Activated naive CD4-positive, alpha-beta T cell treated with anti-CD3 and anti-CD28 coated beads for 36 hours (primary cell): ENCODE measurements at places on chromosomes 11 and 22.

- DNase-seq: no peak
These were observed 60.0 kb downstream of the OTOG start for GRCh38 chr11:17607083-17607429.

DNA sequence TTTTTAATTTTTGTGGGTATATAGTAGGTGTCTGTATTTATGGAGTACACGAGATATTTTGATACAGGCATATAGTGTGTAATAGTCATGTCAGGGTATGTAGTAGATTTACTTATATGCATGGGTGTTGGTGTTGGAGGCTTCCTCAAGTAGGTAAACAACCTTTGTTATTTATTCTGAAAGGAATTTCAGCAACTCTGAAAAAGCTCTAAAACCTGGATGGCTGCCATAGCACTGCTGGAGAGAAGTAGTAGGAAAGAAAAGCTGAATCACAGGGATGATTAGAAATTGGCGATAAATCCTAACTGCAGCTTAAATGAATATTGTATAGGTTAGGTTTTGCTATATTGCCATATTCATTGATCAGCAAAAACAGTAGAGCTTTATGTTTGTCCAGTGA lies 44.4 kb upstream of the ST14 start:
- no peak for DNase-seq

- DNase-seq: no peak
These were observed 35.9 kb downstream of the EFCAB6 start for GRCh38 chr22:43776081-43776670.

DNA sequence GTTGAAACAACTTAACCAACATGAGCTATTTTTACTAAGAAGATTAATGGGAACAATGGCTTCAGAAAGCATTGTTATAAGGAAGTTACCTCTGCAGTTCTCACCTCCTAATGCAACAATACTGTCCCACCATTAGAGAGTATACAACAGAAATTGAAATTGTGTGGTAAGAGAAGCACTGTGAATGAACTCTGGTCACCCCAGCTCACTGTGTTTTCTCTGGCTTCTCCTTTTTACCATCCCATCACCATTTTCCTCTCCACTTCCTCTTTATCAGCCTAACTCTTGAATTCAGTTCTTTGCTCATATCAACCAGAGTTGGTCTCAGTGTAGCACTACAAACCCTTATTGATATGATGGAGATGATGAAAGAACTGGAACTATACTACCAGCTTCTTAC lies 138.0 kb upstream of the POU2AF2 start:
- DNase-seq: no peak

- peak; percentile 90 for DNase-seq
These were observed 48.2 kb downstream of the MORC2 start for GRCh38 chr22:30920407-30920806.

DNA sequence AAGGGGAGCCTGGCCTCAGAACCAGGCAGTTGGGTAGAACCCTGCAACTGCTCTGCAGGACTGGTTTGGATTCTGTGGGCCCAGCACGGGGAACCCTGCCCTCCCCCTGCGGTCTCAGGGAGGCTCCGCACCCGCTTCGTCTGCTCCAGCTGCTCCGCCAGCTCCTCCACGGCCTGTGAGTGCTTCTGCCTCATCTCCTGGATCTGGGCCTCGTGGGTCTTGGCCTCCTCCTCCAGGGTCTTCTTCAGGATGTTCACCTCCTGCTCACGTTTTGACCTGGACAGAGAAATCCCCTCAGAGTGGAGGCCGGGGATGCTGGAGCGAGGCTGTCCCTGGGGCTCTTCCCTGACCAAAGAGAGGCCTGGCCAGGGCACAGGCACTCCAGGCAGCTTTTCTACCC lies 41.9 kb downstream of the APOL1 start:
- DNase-seq: no peak

DNA sequence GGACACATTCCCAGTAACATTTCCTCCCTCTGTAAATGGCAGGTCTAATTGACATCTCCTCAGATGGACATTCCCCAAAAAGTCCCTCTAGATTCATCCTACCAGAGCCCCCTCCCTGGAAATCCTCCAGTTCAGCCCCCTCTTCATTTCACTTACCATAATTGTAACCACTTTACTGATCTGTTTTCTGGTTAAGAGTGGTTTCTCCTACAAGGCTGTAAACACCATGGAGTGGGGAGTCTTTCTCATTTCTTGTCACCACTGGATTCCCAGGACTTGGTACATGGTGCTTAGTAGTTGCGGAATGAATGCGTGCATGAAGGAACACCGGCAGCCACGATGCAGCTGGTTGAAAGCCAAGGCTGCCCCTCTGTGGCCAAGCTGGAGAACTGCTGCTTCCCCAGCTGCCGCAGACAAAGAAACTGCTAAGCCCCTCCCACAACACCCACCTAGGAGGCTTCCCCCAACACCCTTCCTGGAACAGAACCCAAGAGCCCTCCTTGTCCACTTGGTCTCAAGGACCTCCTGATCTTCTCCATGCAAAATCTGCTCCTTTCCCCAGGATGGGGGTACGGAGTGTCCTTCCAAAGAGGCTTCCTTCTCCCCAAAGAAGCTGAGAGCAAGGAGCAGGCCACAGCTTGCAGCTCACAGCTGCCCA lies 18.6 kb upstream of the SCARF2 start:
- DNase-seq: peak; percentile 84

GRCh38 chr11:62536301-62536957 lies 10.2 kb downstream of the AHNAK start:
- no peak for DNase-seq

DNA sequence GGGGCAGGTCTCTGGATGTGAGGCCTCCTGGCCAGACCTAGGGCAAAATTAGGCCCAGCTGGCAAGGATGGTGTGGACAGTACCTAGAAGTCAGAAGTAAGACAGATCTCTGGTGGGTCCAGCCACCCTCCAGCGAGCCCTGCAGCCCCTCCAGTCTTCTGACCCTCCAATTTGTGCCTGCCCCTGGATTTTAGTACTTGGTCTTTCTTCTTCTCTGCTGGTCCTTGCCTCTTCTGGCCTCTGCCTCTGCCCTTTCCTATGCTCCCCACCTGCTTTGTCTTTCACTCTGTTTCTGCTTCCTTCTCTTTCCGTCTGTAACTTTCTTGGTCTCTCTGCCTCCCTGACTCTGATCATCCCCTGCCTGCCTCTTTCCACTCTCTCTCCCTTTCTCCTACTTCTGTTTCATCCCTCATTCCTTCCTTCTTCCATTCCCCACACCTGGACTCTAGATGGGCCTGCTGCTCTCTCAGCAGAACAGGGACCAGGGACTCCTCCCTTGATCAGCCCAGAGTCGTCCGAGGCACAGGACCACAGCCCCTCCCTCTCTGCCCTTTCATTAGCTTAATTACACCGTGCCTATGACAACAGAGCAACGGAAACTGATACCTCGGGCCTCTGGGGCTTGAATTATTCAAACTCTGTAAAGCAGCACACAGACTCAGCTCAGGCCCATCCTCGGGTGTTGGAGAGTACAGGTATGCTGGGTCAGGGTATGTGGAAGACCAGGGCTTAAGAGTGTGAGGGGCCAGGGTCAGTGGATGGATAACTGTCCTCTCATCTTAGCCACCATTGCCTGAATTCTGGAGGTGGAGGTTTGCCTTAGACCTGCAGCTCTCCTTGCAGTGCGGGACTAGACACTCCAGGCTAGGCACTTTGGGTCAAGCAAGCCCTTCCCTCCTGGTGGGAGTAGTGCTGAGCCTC lies at the start of gene CHRNA10:
TSS of gene CHRNA10 (minus strand) at position 51 of the 921 bp plus-strand sequence. CDS start 72 bp downstream, outside the sequence.
- no peak for DNase-seq

GRCh38 chr11:116642902-116643301 lies 129.9 kb downstream of the BUD13 start:
- no peak for DNase-seq

GRCh38 chr11:34641456-34641855 lies 20.6 kb downstream of the EHF start:
- no peak for DNase-seq

DNA sequence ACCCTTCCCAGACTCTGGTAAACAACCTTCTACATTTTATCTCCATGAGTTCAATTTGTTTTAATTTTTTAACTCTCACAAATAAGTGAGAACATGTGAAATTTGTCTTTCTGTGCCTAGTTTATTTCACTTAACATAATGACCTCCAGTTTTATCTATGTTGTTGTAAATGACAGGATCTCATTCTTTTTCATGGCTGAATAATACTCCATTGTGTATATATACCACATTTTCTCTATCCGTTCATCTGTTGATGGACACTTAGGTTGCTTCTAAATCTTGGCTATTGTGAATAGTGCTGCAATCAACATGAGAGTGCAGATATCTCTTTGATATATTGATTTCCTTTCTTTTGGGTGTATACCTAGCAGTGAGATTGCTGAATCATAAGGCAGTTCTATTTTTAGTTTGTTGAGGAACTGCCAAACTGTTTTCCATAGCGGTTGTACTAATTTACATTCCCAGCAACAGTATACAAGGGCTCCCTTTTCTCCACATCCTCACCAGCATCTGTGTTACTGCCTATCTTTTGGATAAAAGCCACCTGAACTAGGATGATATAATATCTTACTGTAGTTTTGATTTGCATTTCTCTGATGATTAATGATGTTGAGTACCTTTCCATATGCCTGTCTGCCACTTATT lies 93.9 kb downstream of the ATG16L2 start:
- no peak for DNase-seq

GRCh38 chr22:50678651-50679521 lies 6.3 kb downstream of the SHANK3 start:
- DNase-seq: no peak

GRCh38 chr22:38228873-38229740 lies 27.3 kb downstream of the MAFF start:
- no peak for DNase-seq
